ENCODE measurements at places on chromosomes 1 and 21.
A peak's percentile ranks its signal among the peaks of the same experiment; 100 is the strongest.

GRCh38 chr1:172727956-172728603 is 69.2 kb downstream of the FASLG start:
- DNase-seq: peak; percentile 90

DNA sequence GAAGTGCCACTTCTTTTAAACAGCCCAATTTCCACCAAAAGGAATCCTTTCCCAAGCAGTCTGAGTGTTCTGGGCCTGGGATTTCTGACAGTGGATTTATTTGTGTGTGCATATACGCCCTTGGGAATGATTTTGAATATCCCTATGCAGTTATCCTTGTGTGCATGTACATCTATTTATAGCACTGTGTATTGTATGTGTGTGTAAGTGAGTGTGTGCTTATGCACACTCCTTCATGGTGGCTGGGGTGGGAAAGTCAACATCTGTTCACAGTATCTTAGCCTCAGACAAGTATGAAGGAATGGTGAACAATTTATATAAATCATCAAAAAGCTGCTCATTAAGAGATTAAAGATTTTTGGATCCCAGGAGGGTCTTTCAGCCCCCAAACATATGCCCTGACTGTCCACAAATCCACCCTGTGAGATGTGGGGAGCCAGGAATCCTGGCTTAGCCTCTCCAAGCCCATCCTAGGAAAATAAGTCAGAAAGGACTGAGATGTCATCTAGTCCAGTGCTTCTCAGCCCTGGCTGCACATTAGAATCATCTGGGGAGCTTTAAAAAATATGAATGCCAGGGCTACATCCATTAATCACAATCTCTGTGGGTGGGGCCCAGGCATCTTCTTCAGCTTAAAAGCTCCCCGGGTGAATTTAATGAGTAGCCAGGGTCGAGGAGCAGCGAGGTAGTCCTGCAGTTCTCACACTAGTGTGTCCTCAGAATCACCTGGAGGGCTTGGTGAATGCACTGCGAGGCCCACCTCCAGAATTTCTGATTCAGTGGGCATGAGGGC is 101.4 kb downstream of the PLXNA2 start:
- DNase-seq: no peak

GRCh38 chr1:208122612-208123358 is 121.4 kb downstream of the PLXNA2 start:
- no peak for DNase-seq

GRCh38 chr1:62849031-62849430 is 65.1 kb downstream of the ATG4C start:
- peak; percentile 54 for DNase-seq

DNA sequence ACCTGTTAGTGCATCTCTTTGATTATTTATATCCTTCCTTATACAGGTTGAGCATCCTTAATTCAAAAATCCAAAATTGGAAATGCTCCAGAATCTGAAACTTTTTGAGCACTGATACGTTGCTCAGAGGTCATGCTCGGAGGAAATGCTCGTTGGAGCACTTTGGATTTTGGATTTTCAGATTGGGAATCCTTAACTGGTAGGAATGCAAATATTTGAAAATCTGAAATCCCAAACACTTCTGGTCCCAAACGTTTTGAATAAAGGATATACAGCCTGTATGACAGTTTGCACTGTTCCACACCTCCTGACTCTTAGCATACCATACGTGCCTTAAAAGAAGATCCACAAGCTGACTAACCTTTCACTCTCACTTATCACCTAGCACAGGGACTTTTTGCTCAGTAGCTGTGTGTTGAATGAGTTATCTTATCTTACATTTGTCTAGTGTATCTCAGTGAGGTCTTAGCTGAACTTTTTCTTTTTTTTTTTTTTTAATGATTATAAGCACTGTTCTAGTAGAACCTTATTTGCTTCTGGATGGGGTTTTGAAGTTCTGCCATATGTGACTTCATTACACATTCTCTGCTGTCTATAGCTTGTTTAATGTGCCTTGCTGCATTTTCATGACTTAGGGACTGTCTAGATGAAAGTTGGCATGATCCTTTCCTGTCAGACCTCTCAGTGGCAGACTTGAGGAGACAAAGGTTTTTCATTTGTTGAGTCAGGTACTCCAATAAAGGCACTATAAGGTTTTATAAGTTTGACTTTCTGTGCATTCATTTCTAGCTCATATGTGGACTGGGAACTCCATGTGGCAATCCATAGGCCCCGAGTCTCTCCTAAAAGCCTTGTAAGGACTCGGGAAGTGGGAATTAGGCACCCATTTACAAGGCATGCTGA is 21.6 kb downstream of the PTGFRN start:
- no peak for DNase-seq

DNA sequence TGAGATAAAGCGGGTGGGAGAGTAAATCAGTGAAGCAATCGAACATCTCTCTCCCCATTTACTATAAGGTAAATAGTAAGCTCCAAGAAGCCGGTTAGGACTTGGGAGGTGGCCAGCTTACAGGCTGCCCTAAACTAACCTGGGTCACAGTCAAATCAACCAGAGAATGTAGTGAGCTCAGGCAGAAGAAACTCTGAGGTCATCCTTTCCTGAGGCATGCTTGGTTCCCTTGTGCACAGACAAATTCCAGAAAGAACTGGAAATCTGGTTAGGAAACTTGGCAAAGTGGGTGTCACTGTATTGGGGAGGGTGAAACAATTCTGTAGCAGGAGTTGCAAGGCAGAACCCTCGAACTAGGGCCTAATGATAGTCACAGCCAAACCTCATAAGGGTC is 72.5 kb downstream of the NTMT2 start:
- DNase-seq: no peak

GRCh38 chr1:238239343-238239742 is 348.6 kb upstream of the ZP4 start:
- no peak for DNase-seq

GRCh38 chr1:207952617-207953542 is 42.0 kb upstream of the CD34 start:
- no peak for DNase-seq

- no peak for DNase-seq
Measured at GRCh38 chr1:231512147-231512698, 16.2 kb upstream of the TSNAX start.

DNA sequence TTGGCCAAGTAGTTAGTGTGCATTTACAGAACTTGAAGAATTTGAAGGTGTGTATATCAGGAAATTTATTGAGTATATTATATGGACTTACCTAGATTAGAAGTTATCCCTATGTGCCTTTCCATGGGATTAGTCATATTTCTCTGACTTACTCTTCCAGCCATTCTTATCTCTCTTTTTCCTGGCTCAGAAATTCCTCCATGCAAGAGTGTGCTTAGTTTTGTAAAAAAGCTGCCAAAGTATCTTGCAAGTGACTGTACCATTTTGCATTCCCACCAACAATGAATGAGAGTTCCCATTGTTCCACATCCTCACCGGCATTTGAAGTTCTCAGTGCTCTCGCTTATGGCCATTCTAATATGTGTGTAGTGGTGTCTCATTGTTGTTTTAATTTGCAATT is 82.2 kb upstream of the GUCA2B start:
- DNase-seq: no peak

Data from GM23338 (cell line).